ENCODE measurements at places on chromosomes 4 and X.

GRCh38 chr4:118398226-118399090 is 45.7 kb upstream of the PRSS12 start:
- DNase-seq, result peak; percentile 1

GRCh38 chr4:85788604-85789003 is 313.7 kb downstream of the ARHGAP24 start:
- DNase-seq, result no peak

- DNase-seq, result no peak
Observed at GRCh38 chr4:89773805-89774204, 63.2 kb downstream of the SNCA start.

GRCh38 chr4:8928074-8928473 is 56.4 kb upstream of the HMX1 start:
- DNase-seq, result no peak

- no peak for DNase-seq
Observed at GRCh38 chr4:83585982-83586508, 50.1 kb downstream of the GPAT3 start.

DNA sequence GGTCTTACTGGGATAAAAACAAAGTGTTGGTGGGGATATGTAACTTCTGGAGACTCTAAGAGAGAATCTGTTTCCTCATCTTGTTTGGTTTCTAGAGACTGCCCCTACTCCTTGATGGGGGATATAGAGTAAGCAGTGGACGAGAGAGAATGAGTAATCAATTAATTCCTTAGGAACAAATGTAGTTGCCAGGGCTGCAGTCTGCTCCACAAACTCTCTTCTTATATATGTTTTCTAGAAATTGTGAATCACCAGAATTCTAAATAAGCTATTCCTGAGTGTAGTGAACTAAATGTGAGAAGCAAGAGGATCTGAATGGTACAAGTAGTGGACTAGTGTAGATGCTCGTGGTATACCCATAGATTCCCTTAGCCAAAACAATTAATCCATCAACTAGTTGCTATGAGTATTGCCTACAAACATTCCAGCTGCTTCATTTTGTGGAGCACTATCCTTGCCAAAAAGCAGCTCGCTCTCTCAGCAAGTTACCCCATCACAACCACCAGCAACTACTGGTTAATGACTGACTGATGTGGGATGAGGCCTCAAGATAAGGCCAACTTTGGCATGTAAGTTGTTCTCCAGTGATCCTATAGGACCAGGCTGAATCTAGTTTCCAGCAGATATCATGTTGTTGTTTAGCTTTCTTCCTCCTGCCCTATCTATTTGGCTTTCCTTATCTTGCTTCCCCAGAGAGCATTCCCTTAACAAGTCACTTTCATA is 273.0 kb downstream of the SLC7A11 start:
- no peak for DNase-seq

DNA sequence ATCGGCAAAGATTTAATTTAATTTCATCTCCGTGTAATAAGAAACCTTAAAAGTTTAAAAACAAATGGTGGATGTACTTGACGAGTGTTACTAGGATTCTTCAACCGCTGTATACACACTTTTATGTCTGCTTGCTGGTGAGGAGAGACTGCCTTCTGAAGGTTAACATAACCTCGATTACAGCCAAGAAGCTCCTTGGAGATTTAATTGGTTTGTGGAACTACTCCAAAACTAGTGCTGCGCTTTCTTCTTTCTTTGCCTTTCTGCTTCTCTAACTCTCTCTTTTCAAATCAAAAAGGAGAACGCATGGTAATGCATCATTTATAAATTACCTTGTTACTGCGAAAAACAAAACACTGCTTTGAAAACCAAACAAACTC is 109.0 kb downstream of the ANTXR2 start:
- DNase-seq, result no peak

DNA sequence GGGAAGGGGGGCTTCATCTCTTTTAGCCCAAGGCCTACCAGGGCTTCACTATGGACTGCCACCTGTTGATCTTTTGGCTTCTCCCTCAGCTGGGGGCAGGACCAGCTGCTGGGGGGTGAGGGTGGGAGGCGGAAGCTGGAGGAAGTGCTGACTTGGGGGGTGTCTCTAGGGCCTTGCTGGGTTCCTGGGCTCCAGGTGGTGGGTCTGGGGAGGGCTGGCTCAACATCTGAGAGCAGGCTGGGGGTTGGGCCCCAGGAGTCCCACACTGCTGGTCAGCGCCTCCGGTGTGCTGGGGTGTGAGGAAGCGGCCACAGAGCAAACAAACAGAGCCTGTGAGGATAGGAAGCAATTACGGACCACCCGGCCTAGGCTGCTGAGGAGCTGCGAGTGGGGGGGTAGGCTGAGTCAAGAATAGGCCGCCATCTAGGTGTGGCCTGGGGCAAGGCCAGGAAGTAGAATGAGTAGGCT is 85.7 kb downstream of the EFNB1 start:
- DNase-seq, result no peak

GRCh38 chr4:149409146-149409545 is 406.5 kb downstream of the IQCM start:
- DNase-seq, result no peak

DNA sequence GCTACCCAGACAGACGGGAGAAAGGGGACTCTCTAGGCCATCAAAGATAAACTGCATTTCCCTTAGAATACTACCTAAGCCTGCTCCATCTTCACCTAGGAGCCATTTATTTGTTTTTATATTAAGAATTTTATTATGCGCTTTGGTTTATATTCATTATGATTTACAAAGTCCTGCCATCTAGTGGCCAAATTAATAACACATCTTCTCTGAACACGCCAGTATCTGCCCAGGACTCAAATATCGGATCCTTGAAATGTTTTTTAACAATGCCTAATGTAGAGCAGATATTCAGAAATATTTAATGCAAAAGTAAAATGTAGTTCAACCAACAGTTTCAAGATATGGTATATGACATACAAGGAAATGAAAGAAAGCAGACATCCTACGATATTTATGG is 20.8 kb upstream of the PRPS2 start:
- no peak for DNase-seq

DNA sequence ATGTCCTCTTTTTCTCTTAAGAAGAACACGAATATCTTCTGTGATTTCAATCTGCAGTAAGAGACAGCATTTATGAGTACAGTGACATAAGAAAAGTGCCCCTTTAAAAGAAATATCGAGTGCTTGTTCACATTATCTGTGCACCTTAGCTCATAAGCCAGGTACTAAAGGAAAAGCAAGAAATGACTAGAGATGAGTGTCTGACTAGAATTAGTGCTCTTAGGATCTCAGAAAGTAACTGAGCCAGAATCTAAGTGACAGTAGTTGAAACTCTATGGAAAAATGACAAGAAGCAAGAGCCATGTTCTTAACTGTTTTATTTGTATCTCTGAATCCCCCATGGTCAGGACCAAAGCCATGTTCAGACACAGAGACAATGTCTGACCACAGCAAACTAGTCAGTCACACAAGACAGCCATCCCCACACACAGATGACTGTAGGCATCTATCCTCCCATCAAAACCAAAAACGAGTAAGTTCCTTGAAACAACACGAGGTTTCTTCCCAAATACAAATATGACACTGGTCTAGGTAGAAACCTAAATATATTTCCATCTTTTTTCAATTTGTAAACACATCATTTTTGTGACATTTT is 36.8 kb downstream of the ACSL4 start:
- no peak for DNase-seq

GRCh38 chr4:15004739-15005301 is 2.5 kb downstream of the CPEB2 start:
- no peak for DNase-seq

DNA sequence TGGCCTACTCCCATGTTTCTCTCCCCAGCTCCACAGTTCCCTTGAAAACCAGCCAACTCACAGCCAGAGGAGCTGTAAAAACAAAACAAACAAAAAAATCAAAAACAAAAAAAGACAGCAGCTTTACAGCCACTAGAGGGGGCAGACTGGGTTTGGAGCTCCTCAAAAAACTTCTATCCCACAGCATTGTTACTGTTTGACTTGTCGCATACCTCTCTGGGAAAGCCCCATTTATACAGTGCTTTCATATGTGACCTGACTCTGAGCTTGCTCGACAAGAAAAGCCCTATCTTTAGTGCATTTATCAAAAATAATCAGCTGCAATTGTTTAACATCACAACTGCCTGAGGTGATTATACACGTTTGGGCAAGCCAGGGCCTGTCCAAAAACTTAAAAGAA is 21.6 kb downstream of the TSPAN6 start:
- DNase-seq, result no peak

DNA sequence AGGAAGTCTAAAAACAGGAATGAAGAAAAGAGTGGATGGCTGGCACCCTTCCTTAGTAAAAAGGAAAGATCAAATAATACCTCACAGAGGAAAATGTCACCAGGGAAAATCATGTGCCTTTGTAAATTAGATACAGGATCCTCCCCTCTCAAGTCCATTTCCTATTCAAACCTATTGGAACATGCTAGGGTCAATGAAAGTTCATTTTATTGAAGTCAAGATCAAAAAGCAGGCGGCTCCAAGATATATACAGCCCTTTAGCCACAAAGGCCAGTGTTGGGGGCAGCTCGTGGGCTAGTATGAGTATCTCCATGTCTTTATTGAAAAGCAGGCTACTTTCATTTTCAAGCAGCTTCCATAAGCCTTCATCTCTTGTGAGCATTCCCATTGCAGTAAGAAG is 141.1 kb downstream of the QDPR start:
- no peak for DNase-seq

DNA sequence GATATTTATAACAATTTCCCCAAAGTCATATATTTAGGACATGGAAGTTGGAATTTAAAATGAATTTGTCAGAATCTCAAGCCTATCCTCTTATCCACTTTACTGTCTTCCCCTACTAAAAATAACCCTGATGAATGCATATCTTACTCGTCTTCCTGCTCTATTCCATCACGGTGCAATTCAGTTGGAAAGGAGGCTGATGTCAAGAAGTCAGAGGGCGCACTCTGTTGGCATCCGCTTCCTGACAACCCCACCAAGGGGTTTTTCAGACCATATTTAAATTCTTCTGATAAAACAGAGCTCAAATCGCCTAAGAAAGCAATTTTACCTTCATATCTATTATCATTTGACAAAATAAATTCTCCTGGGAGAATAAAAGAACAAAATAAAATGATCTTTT is 233.5 kb downstream of the ARHGAP24 start:
- DNase-seq, result no peak

- no peak for DNase-seq
Observed at GRCh38 chr4:15031993-15032675, 29.9 kb downstream of the CPEB2 start.

DNA sequence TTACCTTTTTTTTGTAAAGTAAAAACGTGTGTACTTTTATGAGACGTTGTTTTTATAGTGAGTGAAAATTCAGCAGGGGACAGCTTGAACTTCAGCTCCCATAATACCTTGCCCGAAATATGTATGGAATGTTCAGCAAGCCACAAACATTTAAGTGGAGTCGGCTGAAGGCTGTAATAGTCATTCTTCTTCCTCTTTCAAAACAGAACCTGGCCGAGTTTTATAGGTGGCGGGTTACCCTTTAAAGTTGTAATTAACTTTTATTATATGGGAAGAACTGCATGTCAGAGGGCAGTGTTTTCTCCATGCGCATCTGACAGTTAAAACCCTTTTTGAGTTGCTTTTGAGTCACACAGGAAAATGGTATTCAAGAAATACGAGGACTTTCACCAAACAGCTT is 50.7 kb downstream of the CLDN34 start:
- DNase-seq, result no peak

DNA sequence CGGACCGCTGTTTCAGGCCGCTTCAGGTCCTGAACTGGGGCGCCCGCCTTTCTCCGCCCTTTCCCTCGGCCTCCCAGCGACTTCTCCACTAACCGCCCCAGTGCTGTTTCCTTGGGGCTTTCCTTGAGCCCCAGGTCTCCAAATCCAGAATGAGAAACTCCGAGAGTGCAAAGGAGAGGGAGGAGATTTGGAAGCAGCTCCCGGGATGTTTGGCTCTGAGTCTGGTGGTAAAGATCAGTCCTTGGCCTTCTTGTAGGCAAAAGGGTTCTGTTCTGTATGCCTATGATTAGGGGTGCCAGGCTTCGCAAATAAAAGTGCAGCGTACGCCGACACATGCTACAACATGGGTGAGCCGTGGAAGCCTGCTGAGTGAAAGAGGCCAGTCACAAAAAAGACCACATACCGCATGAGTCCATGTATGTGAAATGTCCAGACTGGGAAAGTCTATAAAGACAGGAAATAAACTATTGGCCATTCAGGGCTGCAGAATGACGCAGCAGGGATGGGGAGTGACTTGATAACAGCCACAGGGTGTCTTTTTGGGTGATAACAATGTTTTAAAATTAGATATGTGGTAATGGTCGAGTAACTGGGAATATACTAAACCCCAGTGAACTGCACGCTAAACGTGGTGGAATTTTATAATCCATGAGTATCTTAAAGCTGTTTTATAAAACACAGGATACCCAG is 99.8 kb downstream of the TRAPPC11 start:
- DNase-seq, result no peak

DNA sequence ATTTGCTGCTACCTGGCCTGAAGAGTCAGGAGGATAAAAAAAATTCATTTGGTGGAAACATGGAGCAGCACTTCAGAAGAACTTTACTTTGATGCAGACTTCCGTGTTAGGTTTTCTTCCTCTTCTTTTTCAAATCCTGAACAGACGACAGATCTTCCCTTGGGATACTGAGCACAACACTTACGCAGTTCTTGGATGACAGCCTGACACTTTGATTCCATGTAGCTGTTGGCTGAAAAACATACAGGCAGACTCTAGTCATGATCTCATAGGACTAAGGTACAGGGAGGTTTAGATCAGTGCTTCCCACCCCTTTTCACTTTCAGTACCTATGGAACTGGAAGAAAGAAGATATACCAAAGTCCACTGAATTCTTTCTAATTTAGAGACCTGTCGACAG is 9.2 kb downstream of the CMC4 start:
- no peak for DNase-seq

- no peak for DNase-seq
Observed at GRCh38 chr4:138981930-138982390, 33.6 kb upstream of the NOCT start.

DNA sequence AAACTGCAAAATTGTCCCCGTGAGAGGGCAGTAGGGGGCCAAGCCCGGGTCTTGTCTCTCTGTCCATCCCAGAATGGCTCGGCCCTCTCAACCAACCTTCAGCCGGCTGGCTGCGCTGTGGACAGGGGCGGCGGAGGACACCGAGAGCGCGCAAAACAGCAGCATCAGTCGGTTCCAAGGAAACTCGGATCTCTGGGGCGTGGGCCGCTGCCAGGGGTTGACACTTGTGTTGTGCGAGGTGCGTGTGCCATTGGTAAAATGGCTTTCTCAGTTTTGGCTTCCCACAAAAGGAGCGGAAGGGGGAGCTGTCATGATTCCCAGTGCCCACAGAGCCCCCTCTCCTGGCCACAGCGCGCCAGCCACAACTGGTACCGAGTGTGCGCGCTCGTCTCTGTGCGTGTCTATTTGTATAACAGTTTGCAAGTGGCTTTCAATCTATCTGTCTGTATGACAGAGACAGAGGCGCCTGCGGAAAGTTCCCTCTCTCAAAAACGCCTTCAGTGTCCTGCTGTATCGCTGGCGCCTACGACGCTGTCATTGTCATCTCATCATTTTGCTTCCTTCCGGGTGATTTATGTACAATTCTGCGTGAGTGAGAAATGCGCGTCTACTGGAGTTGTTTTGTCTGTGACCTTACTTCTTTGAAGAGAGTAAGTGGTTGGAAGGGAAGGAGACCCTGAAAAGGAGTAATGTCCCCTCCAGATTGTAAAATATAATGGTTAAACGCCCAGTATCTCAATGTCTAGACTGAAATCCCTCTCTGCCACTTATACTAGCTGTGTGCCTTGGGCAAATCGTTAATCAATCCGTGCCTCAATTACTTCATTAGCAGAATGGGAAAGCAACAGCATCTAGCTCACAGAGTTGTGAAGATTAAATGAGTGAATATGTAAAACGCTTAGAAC is 1.8 kb downstream of the DKK2 start:
- peak; percentile 16 for DNase-seq

Data from SIG-M5 (cell line).